Tibial nerve (tissue), 4 donors: ENCODE measurements at places on chromosomes 7 and 10.

GRCh38 chr10:17673471-17674061, 29.6 kb downstream of the STAM start:
- DNase-seq, result no peak

- DNase-seq, result no peak
These were observed 95.7 kb downstream of the TCERG1L start for GRCh38 chr10:131215776-131216175.

DNA sequence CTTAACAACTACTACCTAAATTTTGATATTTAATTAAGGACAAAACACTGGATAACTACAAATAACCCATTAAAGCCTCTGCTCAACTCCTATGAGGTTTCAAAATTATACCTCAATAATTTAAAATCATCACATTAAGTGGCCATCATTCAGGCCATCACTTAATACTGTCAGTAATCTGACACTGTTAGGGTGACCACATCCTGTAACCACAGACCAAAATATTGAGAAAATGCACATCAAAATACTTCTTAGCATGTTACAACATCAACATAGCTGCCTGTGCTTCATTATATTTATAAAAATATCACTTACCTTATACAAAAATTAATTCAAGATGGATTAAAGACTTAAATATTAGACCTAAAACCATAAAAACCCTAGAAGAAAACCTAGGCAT, 23.3 kb downstream of the SEM1 start:
- no peak for DNase-seq

GRCh38 chr7:81040496-81040895, 121.6 kb upstream of the SEMA3C start:
- no peak for DNase-seq

DNA sequence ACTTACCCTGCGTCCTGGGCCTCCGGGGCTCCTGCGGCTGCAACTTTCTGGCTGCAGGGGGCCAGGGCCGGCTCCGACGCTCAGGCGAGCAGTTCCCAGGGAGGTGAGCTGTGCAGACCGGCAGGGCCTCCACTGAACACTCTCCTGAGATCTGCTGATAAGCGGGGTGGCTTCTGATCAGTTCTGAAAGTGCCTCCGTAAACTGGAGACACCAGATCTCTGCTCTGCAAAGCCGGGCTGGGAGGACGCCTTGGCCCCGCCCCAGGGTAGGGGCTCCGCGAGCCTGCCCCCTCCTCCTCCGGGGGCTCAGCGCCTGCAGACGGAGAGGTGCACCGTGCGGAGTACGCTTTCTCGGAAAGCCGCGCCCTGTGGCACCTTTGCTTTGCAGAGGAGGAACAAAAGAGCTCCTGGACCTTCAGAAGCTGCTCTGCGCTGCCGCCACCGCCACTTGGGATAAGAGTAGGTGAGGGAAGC, 141.3 kb upstream of the VKORC1L1 start:
- DNase-seq, result no peak

DNA sequence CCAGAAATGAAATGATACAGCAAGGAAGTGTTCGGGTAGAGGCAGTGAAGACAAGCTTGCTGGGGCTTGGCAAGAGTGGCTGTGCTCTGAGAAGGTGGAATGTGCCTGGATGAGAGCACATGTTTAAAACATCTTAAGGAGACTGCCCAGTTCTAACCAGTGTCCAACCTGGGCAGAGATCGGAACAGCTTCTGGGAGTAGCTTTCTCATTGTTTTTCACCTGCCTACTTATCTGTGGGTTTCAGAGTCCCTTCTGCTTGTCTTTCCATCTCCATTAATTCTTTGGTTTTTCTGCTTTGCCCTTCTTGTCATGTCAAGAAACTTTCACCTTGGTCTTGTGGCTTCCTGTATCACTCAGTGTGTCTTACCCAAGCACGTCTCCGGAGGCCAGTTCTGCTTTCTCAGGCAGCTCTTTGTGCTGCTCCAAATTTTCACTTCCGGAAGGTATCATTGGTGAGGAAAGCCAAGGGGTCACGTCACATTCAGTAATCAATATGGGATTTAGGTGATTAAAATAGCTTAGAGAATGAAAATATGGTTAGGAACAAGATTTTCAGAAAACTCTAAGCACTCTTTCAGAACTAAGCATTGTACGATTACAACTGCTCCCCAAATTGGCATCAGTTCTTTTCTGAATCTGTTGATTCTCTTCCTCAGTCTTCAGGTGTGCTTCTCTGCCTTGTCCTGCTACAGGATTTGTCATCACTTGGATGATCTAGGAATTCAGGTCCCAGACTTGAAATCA, 5.5 kb upstream of the LAMB4 start:
- no peak for DNase-seq

GRCh38 chr10:133336577-133337369, at the start of gene CALY:
Gene CALY, minus strand, starts transcription at chr10:133336896. Its CDS starts 7,907 bp downstream, at chr10:133328989.
- DNase-seq, result no peak

GRCh38 chr7:43450894-43451293, 132.0 kb upstream of the STK17A start:
- no peak for DNase-seq

- no peak for DNase-seq
These were observed 348.1 kb upstream of the VWC2 start for GRCh38 chr7:49425277-49425818.

- no peak for DNase-seq
These were observed 407.6 kb downstream of the GLRX3 start for GRCh38 chr10:130543794-130544193.

DNA sequence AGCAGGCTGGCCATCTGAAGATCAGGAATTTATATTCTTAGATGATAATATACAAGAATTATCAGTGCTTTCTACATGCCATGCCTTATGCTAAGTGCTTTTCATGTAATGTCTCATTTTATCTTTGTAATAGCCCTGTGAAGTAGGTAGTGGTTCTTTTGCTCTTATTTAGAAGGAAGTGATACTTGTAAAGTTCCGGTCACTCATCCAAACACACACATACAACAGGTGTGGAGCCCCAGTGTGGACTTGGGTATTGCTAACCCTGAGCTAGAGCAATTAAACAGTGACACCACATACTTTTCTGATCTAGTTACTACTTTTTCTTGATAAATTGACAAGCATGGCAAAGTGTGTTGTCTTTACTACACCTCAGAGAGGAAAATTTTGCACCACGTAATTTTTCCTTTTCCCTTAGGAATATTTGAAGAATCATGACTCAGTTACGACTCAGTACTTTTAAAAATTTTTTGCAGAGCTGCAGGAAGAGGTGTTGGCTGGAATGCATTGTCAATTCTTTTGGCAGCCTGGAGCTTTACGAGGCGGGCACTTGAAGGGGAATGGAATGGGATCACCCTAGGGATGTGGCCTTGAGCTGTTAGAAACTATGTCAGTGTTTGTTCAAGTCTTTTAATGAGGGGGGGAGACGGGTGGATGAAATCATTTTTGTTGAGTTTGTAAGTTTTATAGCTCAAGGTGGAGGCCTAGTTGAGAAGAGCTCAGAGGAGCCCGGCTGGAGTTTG, 212.5 kb upstream of the CELF2 start:
- no peak for DNase-seq

- DNase-seq, result no peak
These were observed 195.4 kb upstream of the PLXDC2 start for GRCh38 chr10:19620811-19621210.

- no peak for DNase-seq
These were observed 758 bp upstream of the OPTN start for GRCh38 chr10:13099144-13099665.

GRCh38 chr7:114819616-114820362, 102.1 kb upstream of the MDFIC start:
- no peak for DNase-seq

- DNase-seq, result no peak
These were observed 36.7 kb downstream of the NKX2-3 start for GRCh38 chr10:99569253-99569939.

GRCh38 chr7:126699707-126700106, 553.0 kb downstream of the GRM8 start:
- no peak for DNase-seq

DNA sequence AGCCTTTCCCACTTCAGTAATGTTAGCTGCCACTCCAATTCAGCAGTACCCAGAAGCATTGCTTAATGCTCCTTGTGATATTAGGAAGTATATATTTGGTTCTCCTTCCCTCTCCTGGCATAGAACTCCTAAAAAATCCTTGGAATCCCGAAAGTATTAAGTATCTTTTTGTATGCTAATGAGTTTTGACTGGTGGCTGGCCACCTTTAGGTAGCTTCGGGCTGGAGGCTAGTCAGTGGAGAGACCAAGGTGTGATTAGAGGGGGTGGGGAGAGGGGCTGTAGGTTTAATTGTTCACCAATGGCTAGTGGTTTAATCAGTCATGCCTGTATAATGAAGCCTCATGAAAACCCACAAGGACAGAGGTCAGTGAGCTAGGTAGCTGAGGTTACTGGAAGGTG, 12.2 kb downstream of the COMTD1 start:
- DNase-seq, result no peak

DNA sequence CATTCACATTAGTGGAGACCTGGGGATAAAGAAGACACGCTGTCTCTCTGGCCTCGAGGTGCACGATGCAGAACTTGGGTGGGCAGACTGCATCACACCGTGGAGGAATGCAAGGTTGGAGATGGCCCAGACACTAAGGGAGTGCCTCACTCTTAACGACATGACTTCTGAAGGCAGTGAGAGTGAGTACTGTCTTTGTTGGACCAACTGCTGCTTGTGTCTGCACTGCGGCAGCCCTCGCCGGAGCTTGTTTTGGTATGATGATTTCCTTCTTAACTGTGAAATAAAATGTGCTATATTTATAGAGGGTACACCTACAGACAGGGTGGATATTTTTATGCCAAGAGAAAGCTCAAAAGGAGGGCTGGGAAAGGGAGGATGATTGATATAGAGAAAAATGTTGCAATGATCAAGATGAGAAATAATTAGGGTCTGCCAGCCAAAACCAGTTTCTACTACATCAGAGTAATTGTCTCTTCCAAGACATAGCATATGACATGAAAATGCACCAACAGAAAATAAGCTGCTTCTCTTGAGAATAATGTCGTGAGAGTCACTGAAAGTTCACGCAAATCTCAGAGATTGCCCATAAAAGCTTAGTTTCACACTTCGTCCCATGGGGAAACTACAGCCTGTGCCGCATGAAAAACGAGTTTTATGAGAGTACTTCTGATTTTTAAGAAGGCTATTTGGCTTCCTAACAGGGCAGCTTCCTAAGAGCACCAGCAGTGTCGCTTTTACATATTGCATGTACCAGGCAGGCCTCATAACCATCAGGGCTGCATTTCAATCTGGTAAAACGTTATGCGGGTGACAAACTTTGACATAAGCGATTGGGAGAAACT, 127.1 kb downstream of the TAX1BP1 start:
- no peak for DNase-seq

GRCh38 chr10:116286626-116287200, 13.7 kb upstream of the GFRA1 start:
- DNase-seq, result no peak

GRCh38 chr7:39217783-39218182, 240.1 kb downstream of the POU6F2 start:
- no peak for DNase-seq

DNA sequence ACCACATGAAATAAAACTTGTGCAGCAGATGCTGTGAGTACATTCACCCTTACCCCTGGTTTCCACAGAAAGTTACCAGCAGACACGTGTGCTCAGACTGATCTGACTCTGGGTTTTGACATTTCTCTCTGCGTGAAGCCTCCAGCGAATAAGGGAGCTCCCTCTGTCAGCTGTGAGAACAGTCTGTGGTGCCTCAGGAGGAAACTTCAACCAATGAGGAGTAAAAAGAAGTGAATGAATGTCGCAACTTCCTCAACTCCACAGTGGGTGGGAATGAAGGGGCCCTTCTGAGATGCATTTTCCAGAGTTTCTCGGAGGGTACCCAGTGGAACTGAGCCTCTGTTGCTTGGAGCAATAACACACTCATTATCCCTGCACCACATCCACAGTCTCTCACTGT, 743.4 kb downstream of the TNS3 start:
- DNase-seq, result no peak

DNA sequence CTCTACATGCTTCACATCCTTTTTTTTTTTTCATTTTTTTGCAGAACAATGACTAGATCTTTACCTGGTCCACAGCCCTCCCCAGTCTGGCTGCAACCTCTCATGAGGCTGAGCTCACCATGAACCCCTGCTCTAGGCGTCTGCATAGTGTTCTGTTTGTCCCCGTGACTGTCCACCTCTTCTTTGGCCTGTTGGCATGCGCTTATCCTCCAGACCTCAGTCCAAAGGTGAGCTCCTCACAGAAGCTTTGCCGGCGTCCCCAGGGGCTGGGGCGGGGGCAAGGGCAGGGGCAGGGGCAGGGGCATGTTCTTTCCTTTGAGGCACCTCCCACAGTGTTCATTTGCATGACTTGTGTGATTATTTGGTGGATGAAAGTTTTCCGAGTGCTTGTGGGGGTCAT, 218.4 kb upstream of the ZNF32 start:
- DNase-seq, result no peak

GRCh38 chr7:54116956-54117355, 425.2 kb upstream of the VSTM2A start:
- DNase-seq, result no peak

GRCh38 chr7:17681965-17682364, 258.3 kb downstream of the SNX13 start:
- DNase-seq, result no peak

DNA sequence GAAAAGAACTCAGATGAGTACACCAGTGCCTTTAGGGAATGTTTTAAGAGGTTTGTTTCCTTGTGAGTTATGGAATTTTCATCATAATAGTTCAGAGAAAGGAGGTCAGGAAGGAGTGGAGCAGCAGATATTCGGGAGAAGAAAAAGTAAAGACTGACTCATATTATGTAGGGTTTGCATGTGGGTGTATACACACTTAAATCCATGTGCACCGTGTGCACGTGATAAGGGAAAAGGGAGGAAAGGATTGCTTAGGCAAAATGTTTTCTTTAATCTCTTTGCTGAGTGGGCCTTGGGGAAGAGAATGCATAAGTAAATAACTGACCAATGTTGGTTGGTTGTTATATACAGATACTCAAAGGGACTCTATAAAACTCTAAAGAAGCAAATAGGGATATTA, 30.2 kb downstream of the PLCE1 start:
- DNase-seq, result no peak
